ENCODE measurements at places on chromosomes 3 and 15.

DNA sequence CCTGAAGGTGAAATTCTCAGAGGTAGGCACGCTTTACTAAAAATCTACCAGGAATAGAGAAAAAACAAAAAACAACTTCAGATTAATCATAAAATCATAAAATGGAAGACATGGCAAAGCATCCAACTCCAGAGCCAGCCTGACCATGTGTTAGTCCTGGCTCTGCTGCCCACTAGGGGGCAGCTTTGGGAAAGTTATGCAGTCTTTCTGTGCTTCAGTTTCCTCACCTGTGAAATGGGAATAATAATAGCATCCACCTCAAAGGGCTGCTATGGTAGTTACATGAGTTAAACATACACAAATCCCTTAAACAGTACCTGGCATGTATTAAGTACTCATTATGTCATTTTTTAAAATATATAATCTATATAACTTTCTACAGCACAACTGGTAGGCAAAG lies 52.3 kb downstream of the WNT5A start:
- DNase-seq = peak; percentile 36

DNA sequence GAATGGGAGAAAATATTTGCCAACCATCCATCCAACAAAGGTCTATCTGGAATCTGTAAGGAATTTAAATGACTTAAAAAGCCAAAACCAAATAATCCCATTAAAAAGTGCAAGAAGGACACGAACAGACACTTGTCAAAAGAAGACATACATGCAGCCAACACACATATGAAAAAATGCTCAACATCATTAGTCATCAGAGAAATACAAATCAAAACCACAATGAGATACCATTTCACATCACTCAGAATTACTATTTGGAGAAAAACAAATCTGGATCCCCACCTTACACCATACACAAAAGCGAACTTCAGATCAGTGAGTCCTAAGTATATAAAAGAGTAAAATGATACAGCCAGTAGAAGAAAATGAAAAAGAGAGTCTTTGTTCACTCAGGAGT lies 58.6 kb upstream of the MNS1 start:
- DNase-seq = peak; percentile 16

DNA sequence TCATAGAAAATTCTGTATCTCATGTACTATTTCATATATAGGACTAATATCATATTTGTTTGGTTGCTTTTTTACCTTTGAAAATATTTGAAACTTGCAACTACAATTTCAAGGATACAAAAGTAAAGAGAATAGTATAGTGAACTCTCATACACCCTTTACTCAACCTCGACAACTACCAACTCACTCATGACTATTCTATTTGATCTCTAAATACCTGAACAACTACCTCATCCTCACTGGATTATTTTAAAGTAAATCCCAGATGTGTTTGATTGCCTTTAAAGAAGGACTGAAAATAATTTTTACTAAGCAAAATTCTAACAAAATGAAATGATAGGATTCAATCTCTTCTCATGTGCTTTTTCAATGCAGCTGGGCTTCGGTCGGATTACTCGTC lies 12.1 kb downstream of the TMPRSS7 start:
- no peak for DNase-seq

DNA sequence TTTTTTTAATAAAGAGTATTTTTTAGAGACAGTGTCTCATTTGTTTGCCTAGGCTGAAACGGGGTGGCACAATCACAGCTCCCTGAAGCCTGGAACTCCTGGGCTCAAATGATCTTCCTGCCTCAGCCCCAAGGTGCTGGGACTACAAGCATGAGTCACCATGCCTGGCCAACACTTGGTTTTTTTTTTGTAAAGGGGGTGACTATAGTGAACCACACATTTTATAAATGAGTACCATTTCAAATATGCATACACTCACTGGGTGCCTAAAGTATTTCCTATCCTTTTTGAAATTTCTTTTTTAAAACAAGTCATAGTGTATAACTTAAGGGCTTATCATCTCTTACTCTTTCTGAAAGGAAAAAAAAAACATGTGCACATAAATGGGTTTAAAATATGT lies 325.2 kb upstream of the MEIS2 start:
- peak; percentile 90 for DNase-seq

DNA sequence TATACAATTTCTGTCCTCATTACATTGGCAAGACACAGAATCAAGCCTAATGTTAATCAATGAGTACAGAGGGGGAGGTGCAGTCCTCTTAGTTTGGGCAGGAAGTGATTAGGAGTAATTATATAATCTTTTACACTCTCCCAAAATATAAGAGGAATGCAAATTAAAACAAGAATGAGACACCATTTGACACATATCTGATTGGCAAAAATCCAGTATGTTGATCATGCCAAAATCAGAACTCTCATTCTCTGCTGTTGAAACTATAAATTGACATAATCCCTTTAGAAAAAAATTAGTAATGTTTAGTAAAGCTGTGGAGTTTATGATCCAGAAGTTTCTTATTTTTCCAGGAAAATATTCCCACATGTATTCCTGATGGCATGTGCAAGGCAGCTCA lies 373.4 kb downstream of the EPHA6 start:
- no peak for DNase-seq

GRCh38 chr15:67914537-67915460 lies 75.0 kb upstream of the RNU6-1 start:
- DNase-seq = peak; percentile 56

DNA sequence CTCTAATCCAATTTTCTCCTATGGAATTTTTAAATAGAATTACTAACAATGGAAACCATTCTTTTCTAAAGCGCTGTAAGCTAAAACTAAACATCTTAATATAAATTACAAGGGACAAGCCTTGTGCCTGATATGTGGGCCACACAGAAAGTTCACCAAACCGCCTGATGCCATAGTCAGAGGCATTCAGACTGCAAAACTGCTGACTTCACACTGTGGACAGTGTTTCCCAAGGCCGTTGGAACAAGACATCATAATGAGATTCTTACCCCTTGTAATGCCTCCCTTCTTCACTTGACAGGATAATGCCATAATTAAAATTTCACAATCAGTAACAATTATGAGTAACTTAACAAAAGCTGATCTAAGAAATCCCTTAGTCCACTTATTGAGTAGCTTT lies 14.9 kb downstream of the SH3GL3 start:
- no peak for DNase-seq

DNA sequence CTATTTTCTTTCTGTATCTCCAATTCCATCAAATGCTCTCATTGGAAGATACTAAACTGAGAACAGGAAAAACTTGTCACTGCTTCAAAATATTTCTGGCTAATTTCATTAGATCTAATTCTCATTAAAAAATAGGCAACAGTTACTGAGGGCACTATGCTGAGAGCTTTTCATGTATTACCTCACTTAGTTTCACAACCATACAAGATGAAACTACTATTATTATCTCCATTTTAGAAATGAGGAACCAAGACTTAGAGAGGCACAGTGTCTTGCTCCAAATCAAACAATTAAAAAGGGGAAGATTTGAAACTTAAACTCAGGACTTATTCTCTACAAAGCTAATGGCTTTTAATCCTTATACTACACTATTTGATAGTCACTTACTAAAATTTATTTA lies 7.2 kb upstream of the OTOL1 start:
- no peak for DNase-seq

DNA sequence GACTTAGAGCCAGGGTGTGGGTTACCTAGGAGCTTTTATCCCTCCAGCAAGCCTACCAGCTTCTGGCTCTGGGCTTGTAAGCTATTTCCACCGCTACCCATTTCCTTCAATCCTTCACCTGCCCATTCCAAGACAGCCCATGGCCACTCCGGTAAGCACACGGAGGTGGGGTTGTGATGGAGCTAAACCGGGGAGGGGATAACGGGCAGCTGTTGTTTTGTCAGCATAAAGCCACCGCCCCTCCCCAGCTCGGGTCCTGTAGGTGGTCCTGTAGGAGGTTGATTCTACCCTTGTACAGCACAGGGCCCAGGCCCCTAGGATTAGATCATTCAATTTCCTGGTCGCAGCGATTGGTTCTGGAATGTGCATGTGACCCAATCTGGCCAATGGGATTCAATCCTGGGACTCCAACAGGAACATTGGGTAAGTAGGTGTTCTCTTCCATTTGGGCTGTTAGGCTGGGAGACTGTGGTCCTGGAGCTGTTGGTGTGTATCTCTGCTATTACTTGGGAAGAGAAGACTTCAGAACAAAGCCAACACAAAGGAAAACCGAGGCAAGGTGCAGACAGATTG lies 150.6 kb downstream of the RAB11A start:
- DNase-seq = no peak

DNA sequence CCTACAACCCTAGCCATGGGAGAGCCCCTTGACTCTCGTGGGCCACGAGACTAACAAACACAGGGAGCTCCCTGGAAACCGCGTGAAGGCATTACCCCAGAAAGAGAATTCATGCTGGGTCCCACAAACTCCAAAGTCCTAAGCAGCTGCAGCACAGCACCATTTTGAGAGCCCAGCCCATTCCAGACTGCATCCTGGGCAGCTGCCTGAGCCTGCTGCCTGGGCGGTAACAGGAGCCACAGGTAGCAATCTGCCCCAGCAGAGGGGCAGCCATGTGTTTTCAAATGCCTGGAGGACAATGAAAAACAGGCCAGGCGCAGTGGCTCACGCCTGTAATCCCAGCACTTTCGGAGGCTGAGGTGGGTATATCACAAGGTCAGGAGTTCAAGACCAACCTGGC lies 62.9 kb upstream of the TBC1D23 start:
- DNase-seq = no peak

DNA sequence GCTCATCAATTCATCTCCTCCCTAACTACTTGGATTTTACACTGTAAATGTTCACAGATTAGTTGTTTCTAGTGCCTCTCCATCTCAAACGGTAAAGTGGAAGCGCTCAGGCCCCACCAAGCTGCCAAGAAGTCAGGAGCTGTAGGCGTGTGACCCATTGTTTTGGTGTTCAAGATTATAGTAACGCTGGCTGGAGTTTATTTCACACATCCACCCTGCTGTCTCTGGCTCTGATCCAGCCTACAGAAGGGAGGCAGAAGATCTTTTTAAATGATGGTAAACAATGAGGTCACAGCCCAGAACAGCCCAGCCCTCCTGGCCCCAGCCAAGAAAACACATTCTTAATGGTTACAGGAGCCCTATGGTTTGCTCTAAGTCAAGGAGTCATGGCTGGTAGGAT lies 25.7 kb upstream of the GALNT15 start:
- DNase-seq = peak; percentile 86

GRCh38 chr3:57048052-57048671 lies 12.3 kb upstream of the SPATA12 start:
- peak; percentile 16 for DNase-seq

GRCh38 chr3:178669758-178670157 lies 133.5 kb downstream of the KCNMB2 start:
- DNase-seq = no peak

DNA sequence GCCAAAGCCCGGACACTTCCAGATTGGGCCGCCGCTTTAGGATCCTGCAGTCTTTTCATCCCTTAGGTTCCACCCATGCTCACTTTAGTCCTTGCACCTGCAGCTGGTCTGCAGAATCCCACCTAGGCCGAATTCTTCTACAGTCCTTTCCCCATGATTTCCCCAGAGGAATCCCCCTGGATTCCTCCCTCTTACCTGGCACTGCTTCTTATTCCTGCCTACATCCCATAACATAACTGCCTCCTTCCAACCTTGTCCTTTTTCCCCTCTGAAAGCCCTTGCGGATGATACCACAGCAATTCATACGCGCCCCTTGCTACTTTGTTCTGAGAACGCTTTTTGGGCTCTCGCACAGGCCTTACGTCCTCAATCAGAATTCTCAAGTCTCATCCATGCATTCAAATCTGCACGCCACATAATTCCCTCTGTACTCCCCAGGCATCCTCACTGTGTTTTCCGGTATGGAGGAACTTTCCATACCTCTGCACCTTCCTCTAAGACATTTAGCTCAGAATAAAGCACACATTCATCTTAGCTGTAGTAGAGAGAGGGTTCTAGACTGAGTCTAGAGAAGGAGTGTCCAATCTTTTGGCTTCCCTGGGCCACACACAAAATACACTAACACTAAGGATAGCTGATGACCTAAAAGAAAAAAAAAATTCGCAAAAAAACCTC lies 619 bp downstream of the EIF2AK4 start:
- DNase-seq = peak; percentile 44

DNA sequence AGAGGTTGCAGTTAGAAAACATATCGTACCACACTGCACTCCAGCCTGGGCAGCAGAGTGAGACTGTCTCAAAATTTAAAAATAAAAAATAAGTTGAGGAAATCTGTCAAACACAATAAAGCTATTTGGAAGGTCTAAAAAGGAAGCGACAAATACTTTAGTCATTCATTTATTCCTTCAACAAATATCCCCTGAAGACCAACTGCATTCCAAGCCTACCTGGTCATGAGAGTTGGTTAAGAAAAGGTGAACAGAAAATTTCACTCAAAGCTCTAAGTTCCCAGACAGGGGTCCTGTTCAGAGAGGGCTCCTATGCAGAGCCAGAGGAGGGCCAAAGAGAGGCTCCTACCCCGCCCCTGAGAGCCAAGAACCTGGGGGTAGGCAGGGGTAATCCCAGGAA lies 15.4 kb upstream of the PRKAR2A start:
- DNase-seq = peak; percentile 4

DNA sequence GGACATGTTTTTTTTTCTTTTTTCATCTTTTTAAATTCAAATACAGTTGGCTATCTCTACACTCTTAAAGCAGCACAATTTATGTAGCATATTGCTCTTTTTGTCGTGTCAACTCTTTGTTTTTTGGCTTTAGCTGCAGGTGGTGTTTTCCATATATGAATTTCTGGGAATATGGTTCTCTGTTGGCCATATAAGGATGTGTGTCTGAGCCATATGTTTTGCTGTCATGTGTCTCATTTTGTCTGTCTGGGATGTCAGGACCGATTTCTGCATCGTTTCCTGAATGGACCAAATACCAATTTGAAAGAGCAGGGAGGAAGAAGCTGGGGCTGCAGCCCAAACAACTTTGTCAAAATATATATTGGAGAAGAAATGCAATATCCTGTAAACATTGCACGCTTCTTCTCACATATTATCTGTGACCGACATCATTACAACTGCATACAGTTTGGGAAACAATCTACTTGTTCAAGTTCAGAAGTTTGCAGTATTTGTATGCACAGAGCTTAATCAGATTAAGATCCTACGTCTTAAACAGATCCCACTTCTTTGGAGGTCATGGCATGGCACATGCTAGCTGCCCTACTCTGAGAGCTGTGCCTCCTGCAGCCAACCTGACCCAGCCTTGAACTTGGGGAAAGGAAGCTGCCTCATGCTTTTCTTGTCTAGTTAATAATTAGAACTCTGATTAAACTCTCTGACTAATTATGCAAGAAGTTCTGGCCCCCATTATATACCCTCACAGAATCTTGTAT lies 4.0 kb upstream of the SATB1 start:
- no peak for DNase-seq

GRCh38 chr3:178480795-178481194 lies 55.4 kb upstream of the KCNMB2 start:
- DNase-seq = no peak

- DNase-seq = peak; percentile 60
These were observed 21.8 kb downstream of the METTL6 start for GRCh38 chr3:15405448-15406050.

- DNase-seq = no peak
These were observed 196.0 kb upstream of the LYSMD4 start for GRCh38 chr15:99929266-99929665.

- no peak for DNase-seq
These were observed 988 bp upstream of the CHSY1 start for GRCh38 chr15:101252836-101253235.

GRCh38 chr15:79164465-79164864 lies 73.9 kb upstream of the RASGRF1 start:
- DNase-seq = no peak

GRCh38 chr3:194481103-194481502 lies 5.7 kb downstream of the ATP13A3 start:
- DNase-seq = peak; percentile 79

GRCh38 chr3:175851541-175851940 lies 992.4 kb downstream of the NAALADL2 start:
- no peak for DNase-seq

GRCh38 chr3:24886501-24886900 lies 391.9 kb upstream of the THRB start:
- DNase-seq = no peak

All from fibroblast of skin of back (primary cell).